ENCODE measurements at places on chromosomes 2 and 18.

GRCh38 chr2:26900831-26901321 is 52.9 kb downstream of the DPYSL5 start:
- peak; percentile 55 for DNase-seq

DNA sequence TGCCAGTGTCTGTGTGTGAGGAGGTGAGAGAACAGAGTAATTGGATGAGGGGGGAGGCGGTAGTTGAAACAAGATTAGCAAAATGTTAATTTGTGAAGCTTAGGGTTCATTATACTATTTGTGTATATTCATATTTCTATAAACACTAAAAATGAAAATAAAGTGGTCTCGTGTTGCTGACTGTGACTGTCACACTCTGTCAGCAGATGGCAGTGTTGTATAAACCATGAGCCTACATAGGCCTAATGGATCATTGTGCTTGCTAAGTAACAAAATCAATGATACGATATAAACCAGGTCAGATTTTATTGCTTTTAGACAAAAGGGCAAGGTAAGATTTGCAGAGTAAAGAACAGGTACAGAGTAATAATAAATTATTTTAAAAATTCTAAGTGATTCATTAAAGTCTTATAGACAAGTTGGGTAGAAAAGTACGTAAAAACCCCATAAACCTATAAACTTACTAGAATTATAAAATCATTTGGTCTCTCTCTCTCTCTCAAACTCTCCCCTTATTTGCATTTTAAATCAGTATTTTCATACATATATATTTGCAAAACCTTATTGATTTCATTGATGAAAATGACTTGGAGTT is 182.7 kb downstream of the RPIA start:
- DNase-seq = no peak

GRCh38 chr2:180411661-180412060 is 404.6 kb upstream of the CWC22 start:
- no peak for DNase-seq

GRCh38 chr18:62523255-62523588 is 397 bp downstream of the ZCCHC2 start:
- DNase-seq = no peak

DNA sequence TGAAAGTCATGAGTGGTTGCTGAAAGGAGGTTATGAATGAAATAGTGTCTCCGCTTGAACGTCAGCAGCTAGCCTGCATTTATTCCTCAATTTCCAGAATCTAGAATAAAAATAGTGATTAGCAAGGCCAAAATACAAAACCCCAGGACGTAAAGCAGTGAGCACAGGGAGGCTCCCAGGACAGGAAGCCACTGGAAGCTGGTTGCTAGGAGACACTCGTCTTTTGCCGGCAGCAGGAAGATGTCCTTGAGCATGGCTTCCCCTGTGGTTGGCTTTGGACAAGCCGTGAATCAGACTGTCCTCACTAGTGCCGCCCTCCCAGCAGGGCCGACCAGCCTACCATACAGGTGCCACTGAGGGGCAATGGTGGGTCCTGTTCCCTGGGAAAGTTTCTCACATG is 374.4 kb downstream of the MTX2 start:
- no peak for DNase-seq

GRCh38 chr2:127575941-127576432 is 40.5 kb downstream of the MYO7B start:
- no peak for DNase-seq

DNA sequence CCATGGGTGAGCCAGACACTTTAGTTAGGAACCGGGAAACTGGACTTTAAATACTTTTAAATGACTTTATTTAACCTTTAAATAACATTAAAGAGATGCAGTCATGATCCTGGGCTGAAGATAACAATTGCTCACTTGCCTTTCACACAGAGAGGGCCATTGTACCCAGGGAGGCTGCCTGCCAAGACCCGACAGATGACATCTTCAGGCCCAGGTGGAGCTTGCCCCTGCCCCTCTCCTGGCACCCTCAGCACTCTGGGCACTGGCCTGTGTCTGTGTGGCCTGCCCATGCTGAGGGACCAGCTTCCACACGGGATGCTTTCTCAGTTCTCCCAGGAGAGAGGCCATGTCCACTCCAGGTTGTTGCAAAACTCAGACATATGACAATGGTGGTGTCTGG is 216.4 kb upstream of the MYT1L start:
- peak; percentile 70 for DNase-seq

GRCh38 chr2:221095356-221095755 is 476.7 kb downstream of the EPHA4 start:
- DNase-seq = no peak

- no peak for DNase-seq
These were observed 65.8 kb upstream of the TLK1 start for GRCh38 chr2:171226461-171226860.

GRCh38 chr2:143110758-143111428 is 18.3 kb upstream of the ARHGAP15 start:
- peak; percentile 50 for DNase-seq

DNA sequence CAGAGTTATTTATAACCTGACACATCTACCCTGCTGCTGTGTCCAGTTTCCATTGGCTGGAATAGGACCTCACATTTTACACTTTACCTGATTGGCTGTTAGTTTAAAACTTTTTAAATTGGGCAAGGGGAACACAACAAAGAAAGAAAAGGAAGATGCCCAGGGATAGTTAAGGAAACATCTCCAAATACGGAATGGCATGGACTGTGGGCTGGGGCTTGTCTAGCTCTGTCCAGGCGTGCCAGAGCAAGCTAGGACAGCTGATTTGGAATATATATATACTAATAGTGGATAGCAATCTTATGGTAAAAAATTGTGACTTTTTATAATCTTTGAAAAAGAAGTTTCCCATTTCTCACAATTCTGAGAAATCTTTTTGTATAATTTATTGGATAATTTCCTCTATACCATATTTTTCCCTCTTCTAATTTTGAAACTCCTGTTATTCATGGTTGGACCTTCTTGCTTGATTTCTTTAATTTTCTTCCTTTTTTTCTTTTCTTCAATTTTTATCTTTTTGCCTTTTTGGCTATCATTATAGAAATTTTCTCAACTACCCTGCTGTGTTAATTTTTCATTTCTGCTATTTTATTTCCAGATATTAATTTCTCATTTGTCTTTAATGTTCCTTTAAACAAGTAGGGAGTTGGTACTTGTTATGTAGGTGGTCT is 55.9 kb downstream of the COMMD1 start:
- no peak for DNase-seq

GRCh38 chr2:217691920-217692666 is 310.7 kb downstream of the TNS1 start:
- DNase-seq = no peak

GRCh38 chr2:6957031-6957714 is 40.0 kb downstream of the RNF144A start:
- no peak for DNase-seq

GRCh38 chr2:84908948-84909713 is 3.7 kb downstream of the TMSB10 start:
- no peak for DNase-seq

GRCh38 chr18:12053289-12053688 is 40.4 kb upstream of the ANKRD62 start:
- no peak for DNase-seq
